ENCODE measurements at places on chromosomes 11 and 22.

DNA sequence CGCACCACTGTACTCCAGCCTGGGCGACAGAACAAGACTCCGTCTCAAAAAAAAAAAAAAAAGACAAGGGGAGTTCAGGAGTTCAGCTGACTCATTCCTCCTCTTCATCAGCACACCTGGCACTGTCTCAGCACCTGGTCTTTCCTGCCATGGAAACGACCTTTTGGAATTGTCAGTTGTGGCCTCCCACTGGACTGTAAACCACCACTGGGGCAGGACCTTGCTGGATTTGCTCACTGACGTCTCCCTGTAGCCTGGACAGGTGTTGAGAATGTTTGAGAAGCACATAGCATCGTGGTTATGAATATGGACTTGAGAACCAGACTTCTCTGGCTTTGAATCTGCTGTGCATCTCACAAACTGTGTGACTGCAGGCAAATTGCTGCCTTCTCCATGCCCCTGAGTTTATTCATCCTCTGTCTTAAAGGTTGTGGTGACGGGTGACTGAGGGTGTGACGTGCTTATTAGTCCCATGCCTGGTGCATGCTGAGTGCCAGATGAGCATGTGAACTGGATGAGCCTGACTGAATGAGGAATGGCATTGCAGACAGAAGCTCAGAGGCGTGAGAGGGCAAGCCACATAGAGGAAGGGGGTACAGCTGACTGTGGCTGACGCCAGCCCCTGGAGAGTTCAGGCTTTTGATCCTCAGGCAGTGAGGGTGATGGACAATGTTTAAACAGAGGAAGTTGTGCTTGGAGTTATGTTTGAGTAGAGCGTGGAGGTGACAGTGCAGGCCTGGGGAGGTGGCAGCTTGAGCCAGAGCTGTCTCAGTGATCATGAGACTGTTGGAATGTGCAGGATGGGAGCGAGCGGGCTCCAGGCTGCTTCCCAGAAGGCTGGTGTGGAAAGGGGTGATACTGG, 12.7 kb downstream of the TOM1 start:
- peak; percentile 41 for DNase-seq

DNA sequence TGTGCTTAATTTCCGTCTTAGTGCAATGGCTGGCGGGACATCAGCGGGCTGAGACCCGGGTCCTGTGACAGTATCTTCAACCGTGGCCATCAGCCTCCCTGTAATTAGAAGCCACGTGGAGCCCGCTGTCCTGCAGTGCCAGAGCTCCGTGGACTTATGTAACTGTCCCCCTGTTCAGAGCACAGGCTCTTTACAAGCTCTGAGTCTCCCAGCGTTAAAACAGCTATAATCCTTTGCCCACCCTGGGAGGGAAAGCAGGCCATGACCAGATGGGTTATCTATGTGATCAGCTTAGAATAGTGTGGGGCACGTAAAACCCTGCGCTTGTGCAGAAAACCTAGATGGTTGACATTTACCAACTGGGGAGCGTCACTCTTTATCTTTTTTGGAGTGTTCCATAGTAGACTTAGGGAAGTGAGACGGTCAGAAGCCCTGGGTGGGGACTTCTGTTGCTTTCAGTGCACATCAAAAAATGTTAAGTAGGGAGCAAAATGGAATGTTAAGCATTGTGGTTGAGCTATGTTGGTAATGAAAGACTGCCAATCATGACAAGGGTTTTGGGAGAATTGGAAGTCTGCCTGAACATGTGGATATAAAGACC, 103.5 kb upstream of the CADM1 start:
- no peak for DNase-seq

- DNase-seq, result no peak
These were observed 6.4 kb upstream of the NNMT start for GRCh38 chr11:114289779-114290178.

- DNase-seq, result no peak
These were observed at the start of gene PDGFB for GRCh38 chr22:39244496-39245129. Gene PDGFB (minus strand): TSS chr22:39244982. CDS start chr22:39243963, 1,019 bp downstream.

DNA sequence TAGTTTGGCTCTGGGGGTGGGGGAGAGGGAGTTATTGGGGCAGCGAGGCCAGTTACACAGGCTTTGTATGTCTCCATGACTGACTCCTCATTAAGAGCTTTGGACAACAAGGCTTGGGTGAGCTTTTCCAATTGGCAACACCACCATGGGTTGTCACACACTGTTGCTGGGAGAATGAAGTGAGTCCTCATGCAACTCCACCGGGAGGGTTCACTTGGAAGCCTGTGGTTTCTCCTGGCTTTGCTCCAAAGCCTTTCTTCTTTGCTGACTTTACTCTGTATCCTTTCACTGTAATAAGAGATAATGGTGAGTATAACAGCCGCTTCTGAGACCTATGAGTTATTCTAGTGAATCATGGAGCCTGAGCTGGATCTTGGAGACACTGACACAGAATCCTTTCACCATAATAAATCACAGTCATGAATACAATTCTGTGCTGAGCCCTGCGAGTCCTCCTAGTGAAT, 24.9 kb downstream of the EIF3F start:
- DNase-seq, result peak; percentile 92

- no peak for DNase-seq
These were observed 122.5 kb downstream of the WNT11 start for GRCh38 chr11:76083563-76084451.

DNA sequence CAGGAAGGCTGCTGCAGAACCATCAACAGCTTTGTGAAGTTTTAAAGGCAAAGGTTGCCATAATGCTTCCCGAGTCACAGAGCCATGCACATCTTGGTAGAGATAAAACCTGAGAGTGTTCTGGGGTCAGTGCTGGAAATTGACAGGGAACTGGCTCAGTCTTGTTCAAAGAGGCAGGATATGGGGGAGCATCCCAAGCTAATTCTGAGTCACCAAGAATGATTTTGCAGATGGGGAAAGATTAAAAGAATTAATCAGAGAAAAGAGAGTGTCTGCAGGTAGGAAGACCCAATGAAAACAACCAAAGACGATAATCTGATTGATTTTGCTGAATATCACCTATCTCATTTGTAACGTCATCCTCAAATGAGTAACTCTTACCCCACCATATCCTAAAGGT, 99.9 kb upstream of the CD44 start:
- no peak for DNase-seq

- DNase-seq, result no peak
These were observed 23.1 kb upstream of the IZUMO1R start for GRCh38 chr11:94281324-94281723.

DNA sequence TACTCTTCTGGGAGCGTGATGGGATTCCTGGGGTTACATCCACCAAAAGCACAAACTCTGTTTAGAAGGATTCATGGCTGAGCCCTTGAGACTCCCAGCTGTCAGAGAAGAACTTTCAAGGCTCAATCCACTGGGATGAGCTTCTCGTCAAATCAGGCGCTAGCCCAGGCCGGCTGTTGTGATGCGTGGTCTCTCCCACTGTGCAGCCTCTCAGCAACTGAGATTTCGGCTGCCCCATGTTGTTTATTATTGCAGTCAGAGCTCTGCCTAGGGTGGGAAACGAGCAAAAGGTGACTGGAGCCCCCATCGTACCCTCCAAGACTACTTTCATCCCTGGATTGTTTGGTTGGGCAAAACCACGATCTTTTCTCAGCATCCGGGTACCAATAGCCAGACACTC, 251.6 kb downstream of the ETS1 start:
- no peak for DNase-seq

DNA sequence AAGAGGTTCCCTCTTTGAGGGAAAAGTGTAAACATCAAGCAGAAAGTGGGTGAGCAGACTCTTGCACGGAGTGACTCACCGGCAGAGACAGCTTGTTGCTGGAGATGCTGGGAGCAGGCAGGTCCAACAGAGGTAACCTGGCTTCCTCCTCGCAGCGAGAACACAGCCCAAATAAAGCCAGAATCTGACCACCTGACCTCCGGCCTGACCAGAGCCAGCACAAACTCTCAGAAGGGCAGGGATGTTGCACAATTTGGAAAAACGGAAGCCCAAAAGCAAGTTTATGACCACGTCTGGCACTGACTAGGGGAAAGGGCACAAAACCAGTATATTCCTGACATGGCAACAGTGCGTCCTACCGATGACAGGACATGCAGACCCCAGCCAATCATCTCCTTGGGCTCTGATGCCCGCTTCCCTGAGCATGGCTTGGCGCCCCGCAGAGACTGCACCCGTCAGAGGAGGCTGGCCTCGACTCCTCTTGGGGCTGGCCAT, 5.4 kb downstream of the SMCO4 start:
- DNase-seq, result no peak

DNA sequence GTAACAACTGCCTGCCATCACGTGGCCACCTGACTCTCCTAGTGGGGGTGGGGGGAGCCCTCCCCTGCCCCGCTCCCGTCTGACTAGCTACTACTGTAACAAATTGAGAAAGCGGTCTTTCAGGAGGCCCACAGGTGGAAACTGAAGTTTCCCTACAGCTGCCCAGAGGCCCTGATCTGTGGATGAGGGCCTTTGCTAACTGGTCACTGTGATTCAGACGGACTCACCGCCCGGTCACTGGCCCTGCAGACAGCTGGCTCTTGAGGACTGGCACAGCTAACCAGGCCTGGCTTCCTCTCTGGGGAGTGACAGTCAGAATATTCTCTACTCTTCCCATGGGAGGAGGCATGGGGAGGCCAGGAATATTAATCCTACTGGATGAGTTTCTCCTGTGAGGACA, 116.8 kb downstream of the ARHGAP8 start:
- DNase-seq, result no peak

DNA sequence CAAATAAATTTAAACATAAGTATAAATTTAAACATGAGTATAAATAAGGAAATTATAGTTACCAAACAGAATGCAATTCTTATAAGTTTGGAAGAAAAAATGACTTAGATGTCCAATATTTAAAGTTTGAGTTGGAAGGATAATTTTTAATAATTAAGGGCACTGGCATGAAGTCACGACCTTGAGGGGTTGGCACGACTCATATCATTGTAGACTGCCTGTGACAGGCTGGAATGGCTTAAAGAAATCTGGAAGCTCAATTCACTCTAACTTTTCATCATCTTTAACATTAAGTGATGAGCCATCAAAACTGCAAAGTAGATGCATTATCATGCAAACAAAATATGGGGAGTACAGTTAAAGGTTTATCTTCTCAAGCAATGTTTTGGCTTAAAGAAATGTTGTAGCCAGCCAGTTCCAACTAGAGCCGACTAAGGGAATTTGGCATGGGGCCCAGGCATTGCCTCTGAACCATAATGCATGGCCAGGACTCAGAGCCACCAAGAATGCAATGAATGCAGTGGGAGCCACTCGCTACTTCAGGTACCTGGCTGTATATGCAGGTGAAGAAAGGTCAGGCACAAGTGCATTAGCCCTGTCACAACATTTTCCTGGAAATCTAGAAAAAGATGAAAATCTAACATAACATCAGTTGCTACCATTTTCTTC, 33.4 kb downstream of the PGR start:
- DNase-seq, result no peak

- DNase-seq, result no peak
These were observed 16.5 kb upstream of the MALAT1 start for GRCh38 chr11:65482306-65482850.

DNA sequence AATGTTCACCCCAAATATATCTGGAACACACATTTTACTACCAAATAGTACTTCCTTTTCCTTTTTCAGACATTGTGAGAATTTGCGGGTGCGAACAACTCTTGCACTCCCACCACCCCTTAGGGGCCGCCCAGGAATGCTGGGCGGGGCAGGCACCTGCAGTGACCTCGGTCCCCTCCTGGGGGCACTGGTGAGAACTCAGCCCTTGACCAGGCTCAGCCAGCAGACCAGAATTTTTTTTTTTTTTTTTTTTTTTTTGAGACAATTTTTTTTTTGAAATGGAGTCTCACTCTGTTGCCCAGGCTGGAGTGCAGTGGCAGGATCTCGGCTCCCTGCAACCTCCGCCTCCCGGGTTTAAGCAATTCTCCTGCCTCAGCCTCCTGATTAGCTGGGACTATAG, 75.8 kb downstream of the ARHGAP8 start:
- DNase-seq, result no peak

DNA sequence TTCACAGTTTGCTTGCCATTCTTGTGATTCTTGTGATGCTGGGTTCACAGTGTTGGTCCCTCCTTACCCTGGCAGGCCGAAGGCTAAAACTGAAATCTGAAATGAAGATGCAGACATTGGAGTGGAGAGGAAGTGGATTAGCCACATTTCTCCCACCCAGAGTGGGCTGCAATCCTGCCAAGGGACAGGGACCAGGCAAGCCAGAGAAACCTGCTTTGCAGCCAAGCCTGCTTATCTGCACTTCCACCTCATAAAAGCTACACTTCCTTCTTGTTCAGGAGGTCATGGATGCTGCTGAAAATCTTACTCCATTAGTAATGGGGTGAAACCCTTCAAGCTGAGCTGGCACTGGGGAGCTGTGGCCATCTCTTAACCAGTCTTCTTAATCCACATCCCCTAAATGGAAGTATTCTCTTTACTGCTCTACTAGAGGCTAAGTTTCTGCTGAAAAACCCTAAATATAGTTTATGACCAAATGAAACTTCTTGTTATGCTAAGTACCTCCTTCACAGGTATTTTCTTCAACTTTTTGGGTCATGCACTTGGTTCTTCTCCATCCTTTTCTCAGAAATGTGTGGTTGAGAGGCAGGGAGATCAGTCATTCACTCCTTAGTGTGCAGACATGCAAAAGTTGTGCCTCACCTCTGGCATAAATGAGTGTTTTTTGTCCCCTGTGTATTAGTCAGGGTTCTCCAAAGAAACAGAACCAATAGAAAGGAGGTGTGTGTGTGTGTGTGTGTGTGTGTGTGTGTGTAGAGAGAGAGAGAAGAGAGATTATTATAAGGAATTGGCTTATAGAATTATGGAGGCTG, 133.9 kb upstream of the BMAL1 start:
- DNase-seq, result no peak

- no peak for DNase-seq
These were observed 119.6 kb downstream of the DYNC2H1 start for GRCh38 chr11:103228807-103229206.

- no peak for DNase-seq
These were observed 132.4 kb downstream of the MN1 start for GRCh38 chr22:27668828-27669797.

GRCh38 chr22:24061124-24061684, 50.1 kb downstream of the CABIN1 start:
- no peak for DNase-seq

DNA sequence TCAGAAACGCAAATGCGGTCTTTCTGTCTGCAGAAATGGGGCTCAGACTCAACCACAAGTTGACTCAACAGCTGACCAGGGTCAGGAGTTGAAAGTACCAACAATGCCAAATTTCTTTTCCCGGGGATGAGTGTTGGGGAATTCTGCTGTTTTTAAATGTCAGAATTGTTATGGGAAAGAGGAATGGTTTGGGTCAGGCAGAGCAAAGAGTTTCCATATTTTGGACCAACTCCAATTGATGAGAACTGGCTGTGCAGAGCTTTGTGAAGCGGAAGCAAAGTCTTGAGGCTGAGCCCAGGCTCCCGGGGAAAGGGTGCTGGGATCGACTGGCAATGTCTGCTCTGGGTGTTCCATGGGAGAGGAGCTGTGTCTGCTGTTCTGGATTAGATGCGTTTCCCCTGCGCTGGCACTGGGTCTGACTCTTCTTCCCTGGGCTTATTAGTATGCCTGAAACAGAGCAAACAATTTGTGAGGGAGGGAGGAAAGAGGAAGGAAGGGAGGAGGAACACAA, 36.2 kb downstream of the TXN2 start:
- DNase-seq, result peak; percentile 86

- no peak for DNase-seq
These were observed 350.7 kb downstream of the LARGE1 start for GRCh38 chr22:33569559-33569958.

GRCh38 chr11:46916286-46917108, 1.9 kb downstream of the LRP4 start:
- DNase-seq, result no peak

- DNase-seq, result no peak
These were observed 2.6 kb downstream of the ARHGAP8 start for GRCh38 chr22:44754998-44755397.
